ENCODE measurements at places on chromosomes 1 and 21.

DNA sequence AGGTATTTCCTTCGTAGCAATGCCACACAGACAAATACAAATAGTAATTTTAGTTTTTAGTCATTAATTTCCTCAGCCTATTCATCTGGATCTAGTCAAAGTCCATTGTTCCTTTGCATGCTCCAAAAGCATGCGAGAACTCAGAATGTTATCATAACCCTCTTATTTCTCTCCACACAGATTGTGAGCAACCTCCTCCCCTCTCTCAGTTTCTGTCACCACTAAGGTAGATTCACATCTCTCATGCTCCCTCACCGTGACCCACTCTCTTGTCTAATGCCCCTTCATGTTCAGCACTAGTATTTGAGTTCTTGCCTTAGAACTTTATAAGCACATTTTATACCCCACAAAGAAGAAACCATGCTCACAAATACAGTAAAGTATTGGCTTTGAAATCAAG is 582.4 kb downstream of the PLA2G4A start:
- no peak for DNase-seq

DNA sequence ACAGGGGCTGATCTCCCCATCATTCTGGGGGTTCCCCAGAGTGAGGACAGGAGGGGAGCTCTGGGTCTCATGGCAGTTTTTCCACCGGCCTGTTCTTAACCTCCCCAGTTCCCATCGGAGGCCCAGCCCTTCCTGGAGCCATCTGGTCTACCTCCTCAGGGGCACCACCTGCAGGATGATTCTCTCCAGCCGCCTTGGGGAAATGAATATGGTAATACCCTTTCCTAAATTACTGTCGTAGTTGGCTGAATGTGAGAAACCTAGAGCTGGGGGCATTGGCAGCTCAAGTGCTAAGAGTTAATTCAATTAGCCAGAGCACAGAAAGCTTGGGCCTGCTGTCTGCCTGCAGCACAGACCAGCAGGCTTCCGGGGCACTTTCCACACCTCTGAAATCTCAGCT is 64.9 kb downstream of the TAS1R2 start:
- DNase-seq: no peak

DNA sequence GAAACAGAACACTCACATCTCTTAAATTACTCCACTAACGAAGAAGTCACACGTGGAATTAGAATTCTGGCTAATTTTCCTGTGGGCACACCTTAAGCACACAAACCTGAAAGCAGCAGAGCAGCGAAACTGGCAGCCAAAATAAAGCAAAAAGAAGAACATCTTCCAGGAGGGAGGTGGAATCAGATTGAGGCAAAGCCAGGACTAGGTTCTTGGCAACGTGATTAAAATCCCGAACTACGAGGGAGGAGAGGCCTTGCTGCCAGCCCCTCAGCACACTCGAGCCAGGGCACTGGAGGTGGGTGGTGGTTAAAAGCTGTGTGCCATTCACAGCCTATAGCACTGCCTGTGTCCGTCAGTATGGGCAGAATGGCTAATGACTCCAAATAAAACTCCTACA is 58.0 kb downstream of the HIVEP3 start:
- DNase-seq: no peak

GRCh38 chr1:169610108-169610507 is 19.8 kb downstream of the SELP start:
- DNase-seq: no peak

Measured in fibroblast of upper back skin (primary cell).